ENCODE measurements at places on chromosomes 16 and 17.

DNA sequence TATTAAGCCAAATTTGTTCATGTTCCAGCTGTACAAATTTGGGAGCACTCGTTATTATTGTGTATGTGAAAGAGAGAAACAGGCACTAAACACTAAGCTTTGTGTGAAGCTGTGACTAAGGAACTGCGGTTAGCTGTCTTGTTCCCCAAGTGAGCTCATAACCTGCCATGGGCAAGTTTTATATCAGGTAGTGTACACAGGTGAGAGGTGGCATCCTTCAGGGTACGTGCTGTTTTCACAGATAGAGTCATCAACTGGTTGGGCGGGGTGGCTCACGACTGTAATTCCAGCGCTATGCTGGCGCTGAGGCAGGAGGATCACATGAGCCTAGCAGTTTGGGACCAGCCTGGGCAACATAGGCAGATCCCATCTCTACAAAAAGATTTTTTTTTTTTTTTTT, 2.8 kb downstream of the DNAJA3 start:
- no peak for DNase-seq

- DNase-seq, result no peak
These were observed 16.3 kb upstream of the NKD1 start for GRCh38 chr16:50531901-50532300.

DNA sequence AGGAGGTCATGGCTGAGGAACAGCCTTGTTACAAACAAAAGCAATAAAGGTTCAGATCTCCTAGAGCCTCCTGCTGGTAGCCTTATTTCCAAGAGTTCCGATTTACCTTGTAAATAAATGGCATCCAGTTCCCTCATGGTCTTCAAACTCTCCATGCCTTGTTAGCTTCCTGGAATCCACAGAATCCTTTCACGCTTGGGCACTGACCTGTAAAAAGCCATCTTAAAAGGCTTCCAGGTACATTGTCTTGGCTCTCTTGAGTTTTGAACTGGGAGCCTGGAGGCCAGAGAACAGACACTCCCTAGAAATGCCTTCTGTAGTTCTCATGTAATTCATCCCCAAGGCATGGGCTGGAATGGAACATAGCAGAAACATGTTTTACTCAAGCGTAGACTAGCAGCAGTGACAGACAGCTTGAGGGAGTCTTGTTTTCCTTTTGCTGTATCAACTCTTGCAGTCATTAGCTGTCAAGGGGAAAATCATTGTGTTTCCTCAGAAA, 207.9 kb downstream of the SNX29 start:
- DNase-seq, result no peak

DNA sequence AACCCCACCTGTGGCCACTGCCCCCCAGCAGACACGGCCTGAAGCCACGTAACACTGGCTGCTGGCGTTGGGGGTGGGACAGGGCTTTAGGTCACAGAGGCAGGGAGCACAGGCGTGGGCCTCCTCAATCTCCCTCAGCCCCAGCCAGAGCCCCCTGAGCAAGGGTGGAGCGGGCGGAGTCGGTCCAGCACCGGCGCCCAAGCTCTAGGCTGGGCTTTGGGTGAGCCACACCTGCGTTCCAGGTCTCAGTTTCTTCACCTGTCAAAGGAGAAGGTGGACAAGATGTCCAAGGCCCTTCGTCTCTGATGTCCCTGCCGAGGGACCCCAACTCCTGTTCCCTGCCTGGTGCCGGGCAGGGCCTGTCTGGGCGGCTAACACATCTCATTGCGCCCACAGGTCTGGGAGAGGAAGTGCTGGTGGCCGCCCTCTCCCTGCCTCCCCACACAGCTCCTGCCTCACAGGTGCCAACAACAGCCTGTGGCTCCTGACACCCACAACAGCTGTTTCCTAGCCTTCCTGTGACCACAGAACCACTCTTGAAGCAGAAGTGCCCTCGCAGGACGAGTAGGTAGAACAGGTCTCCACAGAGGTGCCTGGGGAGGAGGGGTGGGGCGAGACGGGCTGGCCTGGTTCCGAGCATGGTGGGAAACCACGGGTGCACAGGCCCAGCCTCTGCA, 12.0 kb downstream of the FAM83G start:
- no peak for DNase-seq

DNA sequence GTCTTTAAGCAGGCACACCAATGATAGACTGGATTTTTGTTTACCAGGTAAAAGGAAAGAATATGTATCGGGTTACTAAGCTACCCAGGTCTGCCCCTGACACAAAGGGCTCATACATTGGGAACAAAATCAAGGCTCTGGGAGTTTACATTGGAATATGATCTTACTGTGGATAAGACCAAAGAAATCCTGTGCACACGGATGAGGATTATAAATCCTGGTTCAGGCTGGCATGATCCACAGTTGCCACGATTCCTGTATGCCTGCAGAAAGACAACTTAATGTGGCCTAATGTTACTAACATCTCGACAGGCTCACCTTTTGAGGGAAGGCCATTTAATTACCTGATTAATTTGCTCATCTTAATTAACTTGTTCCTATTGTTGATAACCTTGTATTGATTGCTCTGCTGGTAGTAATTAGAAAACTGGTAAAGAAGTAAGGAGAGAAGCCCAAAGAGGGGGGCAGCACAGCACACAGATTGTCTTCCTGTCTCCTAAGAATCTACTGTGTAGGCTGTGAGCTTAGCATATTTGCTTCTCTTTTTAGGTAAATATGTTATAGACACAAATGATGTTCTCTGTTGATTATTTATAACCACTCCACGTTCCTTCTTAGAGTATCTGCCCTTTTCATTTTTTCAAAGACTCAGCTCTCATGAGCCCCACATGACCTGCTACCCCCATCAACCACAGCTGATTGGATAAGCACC, 51.0 kb upstream of the TOX3 start:
- no peak for DNase-seq

DNA sequence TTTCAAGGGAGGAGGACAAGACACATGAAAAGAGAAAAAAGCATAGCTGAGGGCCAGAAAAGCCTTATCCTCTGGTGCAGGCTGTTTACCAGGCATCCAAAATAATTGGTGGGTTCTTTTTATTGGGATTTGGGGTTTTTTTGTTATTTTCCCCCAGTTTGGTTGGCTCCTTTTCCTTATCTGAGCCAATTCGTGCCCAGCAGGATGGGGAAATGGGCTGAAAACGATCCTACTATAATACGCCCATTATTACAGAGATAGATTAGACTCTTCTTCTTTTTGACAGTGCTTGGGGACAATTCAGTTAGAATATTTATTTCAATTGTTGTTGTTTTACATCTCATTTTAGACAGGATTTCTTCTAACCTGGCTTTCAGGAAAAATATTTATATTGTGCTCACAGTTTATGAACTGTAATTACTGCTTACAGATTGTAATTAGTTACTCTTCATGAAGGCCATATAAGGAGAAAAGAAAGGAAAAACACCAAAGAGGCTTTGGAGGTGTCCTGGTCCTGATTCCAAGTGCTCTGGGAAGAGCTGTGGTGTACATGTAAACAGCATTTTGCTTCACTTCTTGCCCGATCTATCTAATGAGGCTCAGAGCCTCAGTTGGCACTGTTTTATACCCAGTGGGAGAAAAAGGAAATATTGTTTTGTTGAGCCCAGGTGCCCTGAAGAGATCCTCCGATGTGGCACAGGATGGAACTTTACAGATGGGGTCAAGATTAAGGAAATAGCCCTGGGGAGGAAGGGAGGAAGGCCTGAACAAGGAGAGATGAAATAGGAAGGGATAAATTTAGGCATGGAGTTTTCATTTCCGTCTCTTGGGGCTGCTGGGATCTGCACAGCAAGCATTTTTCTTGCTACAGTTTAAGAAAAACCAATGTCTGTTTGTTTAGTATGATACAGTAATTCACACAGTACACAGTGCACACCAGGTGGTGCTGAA, 611 bp upstream of the ANKRD40 start:
- no peak for DNase-seq

GRCh38 chr16:75288181-75288580, 36.8 kb upstream of the BCAR1 start:
- DNase-seq, result no peak

- no peak for DNase-seq
These were observed 15.0 kb downstream of the NSMCE1 start for GRCh38 chr16:27253526-27253930.

GRCh38 chr17:22570144-22570845, 878.0 kb downstream of the KCNJ18 start:
- DNase-seq, result no peak

DNA sequence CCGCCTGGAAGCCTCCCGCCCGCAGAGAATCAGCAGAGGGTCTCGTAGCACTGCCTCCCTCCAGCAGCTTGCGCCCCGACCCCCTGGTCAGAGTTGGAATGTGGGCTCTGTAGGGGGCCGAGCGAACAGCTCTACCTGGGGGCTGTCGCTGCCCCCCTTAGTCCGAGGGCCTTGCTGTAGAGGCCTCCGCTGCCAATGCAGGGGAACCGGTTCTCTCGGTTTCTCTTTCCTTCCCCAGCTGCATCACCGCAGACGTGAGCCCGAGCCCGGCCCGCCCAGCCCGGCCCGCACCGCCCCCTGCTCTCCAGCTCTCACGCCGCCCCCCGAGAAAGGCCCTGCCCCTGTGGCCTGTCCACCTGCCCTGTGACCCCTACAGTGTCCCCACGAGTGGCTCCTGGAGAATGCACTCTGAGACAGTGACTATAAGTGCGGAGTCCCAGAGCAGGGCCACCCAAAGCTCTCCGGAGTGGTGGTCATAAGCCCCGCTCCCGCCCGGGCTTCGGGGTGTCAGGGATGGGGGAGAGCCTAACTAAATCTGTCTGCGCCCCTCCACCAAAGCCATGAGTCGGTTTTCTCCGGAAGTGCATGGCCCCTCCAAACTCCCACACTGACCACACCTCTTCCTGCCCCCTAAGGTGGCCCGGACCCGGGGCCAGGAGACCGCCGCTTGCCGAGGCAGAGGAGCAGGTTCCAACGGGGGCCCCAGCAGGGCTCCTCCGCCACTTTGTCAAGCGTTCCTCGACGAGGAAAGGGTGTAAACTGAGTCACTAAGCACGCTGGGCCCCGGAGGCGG, 1.7 kb downstream of the ARHGAP27 start:
- no peak for DNase-seq

GRCh38 chr17:81384929-81385319, 10.3 kb upstream of the BAHCC1 start:
- DNase-seq, result no peak

DNA sequence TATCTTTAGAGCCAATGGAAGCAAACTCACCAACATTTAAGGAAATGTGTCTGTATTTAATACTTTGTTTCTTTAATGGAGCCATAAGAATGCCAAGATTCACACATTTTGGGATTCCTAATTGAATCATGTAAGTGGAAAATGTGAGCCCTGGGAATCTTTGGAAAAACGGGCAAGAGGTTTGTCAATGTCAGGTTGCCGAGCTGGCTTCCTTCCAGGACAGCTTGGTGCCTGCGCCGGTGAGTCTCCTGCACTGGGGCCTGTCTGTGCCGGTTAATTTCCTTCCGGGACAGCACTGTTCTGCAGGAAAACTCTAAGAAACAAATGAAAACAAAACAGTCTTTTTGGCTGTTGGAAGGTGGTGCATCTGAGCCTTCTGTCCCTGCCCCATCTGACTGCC, 210.6 kb downstream of the HAPSTR1 start:
- no peak for DNase-seq

DNA sequence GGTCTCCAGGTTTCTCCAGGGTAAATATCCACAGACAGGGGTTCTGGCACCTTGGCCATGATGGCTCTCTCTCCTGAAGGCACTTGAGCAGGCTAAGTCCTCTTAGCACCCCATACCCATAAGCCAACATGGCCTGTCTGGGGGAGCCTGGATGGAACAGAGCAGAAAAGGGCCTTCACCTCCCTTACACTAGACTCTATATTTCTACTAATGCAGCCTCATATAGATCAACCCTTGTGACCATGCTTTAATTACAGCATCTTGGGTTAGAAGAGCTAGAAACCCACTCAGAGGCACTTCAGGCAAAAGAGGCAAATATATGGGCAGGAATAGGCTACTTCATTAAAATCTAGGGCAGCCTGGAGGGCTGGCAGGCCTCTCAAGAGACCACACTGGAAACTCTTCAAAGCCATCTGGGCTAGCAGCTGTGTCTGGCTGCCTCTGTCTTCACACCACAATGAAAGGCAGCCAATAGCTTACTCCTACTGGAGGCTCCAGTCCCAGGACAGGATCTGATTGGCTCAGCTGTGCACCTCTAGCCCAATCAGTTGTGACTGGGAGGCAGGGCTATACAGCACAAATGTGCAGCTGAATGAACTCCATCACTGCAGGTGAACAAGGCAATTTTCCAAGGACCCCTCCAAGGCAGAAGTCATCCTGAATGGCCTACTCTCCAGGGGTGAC, 4.7 kb upstream of the CDT1 start:
- no peak for DNase-seq

- peak; percentile 32 for DNase-seq
These were observed 17.5 kb downstream of the COG7 start for GRCh38 chr16:23435500-23435899.

DNA sequence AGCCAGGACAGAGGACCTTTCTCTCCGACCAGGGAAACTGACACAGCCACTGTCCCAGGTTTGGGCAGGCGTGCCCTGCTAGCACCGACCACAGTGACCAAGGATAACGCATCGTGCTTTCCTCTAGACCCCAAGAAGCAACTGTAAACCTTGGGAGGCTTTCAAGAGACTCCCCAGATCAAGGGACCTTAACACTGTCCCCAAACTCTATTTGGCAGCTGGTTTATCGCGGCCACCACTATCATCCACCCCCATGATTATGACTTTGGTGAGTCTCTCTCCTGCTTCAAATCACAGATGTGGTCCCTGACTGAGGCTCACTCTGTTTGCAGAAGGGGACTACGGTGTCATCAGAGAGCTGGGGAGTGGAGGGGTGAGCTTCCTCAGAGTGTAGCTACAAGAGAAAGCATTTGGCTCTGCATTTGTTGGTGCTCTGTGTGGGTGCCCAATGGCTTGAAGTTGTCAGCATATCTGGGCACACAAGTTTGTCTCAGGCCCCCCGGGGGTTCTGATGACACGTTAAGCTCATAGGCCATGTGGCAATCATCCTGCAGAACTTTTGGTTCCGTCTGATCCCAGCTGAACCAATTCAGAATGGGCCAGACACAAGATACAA, 408.0 kb downstream of the SLC39A11 start:
- no peak for DNase-seq

DNA sequence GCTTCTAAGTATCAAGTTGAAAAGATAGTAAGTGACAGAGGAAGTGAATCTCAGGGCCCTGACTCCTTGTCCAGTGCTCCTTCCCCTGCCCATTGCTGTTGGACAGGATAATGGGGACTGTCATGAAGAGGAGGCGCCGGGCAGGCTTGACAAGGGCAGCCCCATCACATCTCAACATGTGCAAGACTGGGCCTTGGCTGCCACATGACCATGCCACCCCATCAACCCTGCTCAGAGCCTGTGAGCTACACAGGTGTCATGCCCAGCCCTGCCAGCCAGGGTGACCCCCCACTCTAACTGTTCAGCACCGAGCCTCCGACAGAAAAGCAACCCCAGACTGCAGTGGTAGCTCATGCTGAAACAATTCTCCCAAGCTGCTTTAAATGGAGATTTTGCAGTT, 171.6 kb downstream of the C16orf78 start:
- DNase-seq, result no peak

GRCh38 chr17:19295473-19296135, 58.4 kb downstream of the EPN2 start:
- no peak for DNase-seq

- peak; percentile 25 for DNase-seq
These were observed 1.0 kb downstream of the HOXB2 start for GRCh38 chr17:48543854-48544348.

- DNase-seq, result no peak
These were observed 95.7 kb upstream of the DNAH17 start for GRCh38 chr17:78672871-78673371.
